Activated CD4-positive, alpha-beta T cell treated with anti-CD3 and anti-CD28 coated beads, Interleukin-2, amount 50 U/mL, for 24 hours (primary cell): ENCODE measurements at places on chromosomes 3 and 15.

DNA sequence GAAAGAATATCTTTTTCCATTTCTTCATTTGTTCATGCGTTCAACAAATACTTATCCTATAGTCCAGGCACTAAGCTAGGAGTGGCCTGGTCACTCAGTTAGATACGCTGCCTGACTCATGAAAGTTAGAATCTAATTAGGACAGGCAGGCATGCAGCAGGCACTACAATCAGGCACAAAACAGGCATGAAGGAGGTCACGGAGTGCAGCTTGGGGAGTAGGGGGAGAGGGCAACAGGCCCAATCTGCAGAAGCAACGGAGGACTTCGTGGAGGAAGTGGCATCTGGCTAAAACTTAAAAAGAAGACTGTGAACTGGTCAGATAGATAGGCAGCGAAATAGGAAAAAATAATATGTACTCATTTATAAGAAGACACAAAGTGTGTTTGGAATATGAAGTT is 420.9 kb downstream of the MAGI1 start:
- DNase-seq: no peak

- no peak for DNase-seq
Observed at GRCh38 chr3:73685061-73685460, 60.3 kb upstream of the PDZRN3 start.

DNA sequence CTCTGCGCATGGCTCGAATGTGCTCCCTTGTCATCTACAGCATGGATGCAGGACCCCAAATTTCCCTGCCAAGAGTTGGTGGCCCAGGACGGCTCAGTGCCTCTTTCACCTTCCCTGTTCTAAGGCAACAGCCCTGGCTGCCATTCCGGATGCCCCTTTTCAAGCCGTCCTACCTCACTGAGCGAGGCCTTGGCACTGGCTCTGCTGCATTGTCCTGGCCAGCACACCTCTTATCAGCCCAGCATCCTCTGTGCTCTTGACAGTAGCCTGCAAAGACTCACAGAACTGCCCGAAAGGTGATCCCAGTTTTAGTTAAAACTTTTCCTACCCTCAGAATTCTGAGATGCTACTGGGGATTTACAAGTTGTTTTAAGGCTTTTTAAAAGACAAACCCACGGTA is 122.0 kb downstream of the MECOM start:
- no peak for DNase-seq

DNA sequence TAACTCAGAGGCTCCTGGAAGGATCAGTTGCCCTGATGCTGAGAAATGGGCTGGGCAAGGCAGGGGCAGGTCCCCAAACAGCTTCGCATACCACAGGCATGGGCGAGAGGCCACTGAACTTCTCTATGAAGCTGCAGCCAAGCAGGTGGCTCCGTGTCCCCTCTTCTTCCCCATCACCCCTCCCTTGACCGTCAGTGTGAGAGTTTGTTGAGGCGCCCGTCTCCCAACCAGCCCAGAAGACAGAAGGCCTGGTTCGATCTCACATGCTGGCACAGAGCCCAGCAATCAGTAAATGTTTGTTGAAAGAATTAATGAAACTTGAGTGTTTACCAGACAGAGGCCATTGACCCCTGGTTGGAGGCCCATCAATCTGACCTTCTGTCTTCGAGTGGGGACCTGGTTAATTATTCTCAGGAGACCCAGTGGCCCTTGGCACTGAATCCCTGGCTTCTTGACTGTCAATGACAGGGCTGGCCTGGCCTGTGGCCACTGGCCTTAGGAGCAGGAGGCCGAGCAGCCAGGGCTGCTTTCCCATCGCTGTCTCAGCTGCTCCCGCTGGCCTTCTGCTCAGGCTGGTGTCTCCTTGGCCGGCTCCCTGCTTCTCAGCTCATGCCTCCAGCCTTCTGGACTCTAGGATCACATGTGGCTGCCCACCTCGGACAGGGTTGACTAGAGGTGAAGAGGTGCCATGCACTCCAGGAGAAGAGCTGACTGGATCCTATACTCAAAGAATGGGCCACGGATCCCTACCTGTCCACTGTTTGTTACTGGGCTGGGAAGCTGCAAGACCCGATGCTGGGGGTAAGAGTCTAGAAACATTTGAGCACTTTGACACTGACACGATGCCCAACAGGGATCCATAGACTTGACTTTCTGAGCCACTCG is 113.4 kb downstream of the ASB7 start:
- no peak for DNase-seq
